ENCODE measurements at places on chromosomes 2 and 18.

DNA sequence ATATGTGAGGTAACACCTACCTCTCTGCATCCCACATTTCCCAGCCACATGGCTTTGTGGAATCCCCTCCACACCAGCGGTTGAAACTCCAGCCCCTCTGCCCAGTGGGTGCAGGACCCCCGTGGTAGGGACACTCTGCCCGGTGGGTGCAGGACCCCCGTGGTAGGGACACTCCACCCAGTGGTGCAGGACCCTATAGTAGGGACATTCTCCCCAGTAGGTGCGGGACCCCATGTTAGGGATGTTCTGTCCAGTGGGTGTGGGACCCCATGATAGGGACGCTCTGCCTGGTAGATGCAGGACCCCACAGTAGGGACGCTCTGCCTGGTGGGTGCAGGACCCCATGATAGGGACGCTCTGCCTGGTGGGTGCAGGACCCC lies 11.5 kb downstream of the COPS9 start:
- DNase-seq, result no peak

- peak; percentile 2 for DNase-seq
Observed at GRCh38 chr2:11411768-11412448, 54.1 kb downstream of the E2F6 start.

GRCh38 chr2:236675526-236675925 lies 105.9 kb downstream of the ACKR3 start:
- DNase-seq, result no peak

GRCh38 chr18:12656938-12657683 lies 796 bp downstream of the SPIRE1 start:
- no peak for DNase-seq

DNA sequence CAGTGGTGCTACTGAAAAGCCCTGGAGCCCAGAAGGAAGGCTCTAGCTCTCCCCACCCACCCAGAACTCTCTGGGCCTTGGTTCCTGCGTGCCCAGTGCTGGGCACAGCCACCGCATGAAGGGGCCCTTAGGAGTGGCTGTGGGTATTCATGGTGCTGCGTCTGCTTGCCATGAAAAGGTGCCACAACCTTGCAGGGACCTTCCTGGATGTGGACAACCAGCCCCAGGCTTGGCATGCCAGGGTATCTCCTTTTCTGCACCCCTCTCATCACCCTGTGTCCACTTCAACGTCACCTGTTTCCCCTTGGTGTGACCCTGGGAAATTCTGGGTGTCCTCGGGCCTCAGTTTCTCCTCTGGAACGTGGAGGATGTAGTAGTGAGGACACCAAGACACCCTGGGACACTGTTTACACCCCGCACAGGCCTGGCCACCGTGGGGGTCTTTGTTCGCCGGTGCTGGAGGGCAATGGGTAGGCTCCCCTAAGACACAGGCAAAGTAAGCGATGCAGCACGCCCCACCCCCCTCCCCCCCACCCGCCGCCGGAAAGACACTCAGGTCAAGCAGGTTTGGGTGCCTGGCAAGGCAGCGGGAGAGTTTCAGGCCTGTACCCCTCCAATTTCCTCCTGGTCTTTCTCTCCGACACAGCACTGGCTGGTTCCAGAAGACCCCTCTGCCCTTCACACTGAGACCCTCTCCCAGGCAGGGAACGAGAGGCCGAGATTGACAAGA lies 34.8 kb upstream of the TAF1B start:
- no peak for DNase-seq

DNA sequence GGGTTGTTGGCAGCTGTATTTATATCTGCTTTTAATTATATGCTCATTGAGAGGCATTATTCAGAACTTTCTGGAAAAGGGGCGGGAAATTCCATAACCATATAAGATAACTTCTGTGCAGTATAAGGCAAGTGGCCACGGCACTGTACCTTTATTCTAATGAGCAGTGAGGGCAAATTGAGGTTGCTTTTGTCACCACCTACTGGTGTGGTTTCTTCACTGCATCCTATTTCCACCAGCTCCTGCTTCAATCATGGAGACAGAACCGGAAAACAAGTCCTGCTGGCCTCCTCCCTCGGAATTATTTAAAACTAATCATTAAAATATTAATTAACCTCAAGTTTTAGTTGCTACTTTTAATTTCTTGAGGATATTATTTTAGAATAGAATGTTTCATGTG lies 759.4 kb downstream of the CBLN2 start:
- DNase-seq, result no peak

DNA sequence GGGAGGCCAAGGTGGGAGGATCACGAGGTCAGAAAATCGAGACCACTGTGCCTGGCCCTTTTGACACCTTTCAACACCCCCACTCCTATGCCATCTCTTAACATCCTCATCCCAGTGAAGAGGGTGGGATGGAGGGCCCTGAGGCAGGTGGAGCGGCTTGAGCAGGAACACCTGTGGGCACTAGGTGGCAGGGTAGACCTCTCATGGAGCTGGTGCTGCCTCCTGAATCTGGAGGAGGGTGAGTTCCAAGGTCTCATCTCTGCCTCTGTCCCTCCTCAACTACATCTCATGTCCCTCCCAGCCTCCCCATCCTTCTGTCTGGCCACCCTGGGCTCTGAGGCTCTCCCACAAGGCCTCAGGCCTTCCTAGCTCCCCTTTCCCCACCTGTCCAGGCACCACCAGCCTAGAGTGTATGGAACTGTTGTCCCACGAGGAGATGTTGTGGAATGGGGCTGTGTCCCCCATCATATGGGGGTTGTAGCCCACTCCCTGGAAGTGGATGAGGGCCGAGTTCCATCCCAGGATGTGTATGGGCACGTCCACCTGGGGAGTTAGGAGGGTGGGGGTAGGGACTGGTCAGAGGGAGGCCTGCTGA lies 17.0 kb upstream of the CRYBA2 start:
- no peak for DNase-seq

- DNase-seq, result peak; percentile 80
Observed at GRCh38 chr18:74498712-74499627, 2.8 kb downstream of the CNDP2 start.

GRCh38 chr2:181656450-181657291 lies at the start of gene CERKL:
TSS of gene CERKL (minus strand) at chr2:181657105. CDS start at chr2:181657006, 99 bp downstream.
- no peak for DNase-seq

DNA sequence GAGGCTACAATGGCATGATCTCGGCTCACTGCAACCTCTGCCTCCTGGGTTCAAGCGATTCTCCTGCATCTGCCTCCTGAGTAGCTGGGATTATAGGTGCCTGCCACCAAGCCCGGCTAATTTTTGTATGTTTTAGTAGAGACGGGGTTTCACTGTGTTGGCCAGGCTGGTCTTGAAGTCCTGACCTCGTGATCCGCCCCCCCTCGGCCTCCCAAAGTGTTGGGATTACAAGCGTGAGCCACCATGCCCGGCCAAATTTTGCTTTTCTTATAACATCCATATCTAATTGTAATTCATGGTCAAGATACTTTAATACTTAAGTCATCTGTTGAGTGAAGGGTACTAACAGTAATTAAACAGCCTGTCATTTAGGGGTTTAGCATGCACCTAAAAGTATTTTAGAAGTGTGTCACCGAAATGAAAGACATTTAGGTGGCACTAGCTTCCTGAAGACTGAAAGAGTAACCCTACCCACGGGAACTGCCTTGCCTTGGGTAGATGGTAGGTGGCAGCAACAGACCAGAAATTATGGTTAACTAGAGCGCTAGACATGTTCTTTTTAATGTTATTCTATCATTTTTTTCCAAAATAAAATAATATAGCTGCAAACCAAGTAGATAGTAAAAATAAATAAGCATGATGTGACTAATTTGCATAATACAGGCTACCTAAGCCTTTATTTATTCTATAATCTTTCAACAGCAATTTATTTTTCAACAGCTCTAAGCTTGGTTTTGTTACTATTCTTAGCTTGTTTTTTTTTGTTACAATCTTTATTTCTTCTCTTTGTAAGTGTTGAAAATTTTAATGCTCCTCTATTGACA lies 8.6 kb upstream of the ACYP2 start:
- peak; percentile 59 for DNase-seq

- no peak for DNase-seq
Observed at GRCh38 chr2:29786361-29786760, 135.0 kb downstream of the ALK start.

- DNase-seq, result no peak
Observed at GRCh38 chr2:69680001-69680675, 36.6 kb upstream of the AAK1 start.

GRCh38 chr2:47631792-47632398 lies 151.1 kb upstream of the MSH6 start:
- DNase-seq, result no peak

DNA sequence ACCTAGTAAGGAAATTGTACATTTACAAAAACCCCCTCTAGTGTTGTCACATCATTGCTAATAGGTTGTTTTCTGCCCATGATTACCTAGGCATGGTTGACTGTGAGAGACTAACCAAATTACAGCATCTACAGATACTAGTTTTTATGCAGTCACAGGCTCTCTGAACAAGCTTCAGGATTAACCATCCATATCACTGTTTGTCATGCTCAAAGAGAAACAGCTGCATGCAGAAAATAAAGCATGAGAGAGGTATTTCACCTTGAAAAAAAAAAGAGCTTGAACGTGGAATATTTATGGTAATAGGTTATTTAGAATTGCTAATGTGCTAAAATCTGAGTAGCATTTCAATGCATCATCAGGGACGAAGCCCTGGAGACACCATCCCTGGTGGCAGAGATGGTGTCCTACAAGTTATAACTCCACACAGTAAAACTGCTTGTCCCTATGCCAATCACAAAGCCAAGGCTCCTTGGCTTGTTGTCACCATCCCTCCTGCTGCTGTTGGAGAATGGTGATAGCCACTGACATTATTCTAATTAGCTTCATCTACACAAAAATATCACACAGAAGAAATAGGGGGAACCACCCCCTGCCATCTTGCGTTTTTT lies 5.4 kb downstream of the NEB start:
- no peak for DNase-seq

GRCh38 chr2:103847276-103847675 lies 1006.6 kb upstream of the POU3F3 start:
- no peak for DNase-seq
